Stomach (tissue), 19 donors: ENCODE measurements at places on chromosomes 7 and 10.

DNA sequence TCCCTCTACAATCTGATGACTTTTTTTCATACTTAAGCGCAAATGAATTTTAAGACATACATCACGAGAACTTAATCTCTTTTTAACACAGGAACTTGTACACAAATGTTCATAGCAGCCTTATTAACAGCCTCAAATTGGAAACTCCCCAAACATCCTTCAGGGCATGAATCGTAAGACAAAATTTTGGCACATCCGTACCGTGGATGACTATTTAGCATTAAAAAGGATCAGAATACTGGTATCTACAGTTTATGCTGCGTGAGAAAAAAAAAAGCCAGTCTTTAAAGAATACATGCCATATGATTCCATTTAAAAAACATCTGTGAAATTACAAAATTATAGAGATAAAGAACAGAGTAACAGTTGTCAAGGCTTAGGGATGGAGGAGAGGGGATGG, 46.8 kb downstream of the PDE1C start:
- H3K27me3 ChIP-seq = no peaks in the 10 kb centered on the region
- no peak overlapping the region for H3K27ac ChIP-seq
- no peaks in the 10 kb centered on the region for H3K36me3 ChIP-seq
- H3K4me3 ChIP-seq = no peak overlapping the region
- no peaks in the 10 kb centered on the region for H3K4me1 ChIP-seq
- DNase-seq = peak; percentile 38

DNA sequence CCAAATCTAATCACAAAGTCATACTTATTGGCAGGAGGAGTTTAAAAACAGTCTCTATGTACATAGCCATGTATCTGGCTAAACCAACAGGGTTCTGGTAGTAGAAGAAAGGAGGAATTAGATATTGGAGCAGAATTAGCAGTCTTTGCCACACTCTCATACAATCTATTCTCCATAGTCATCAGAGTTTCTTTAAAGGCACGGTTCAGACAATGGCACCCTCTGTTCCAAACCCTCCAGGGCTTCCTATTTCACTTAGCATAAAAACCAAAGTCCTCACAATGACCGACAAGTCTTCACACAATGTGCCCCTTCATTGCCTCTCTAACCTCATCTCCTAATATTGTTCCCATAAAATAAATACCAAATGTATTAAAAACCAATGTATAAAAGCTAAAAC, 12.7 kb downstream of the ZNF438 start:
- no peak overlapping the region for H3K27ac ChIP-seq
- H3K4me3 ChIP-seq = no peak overlapping the region
- H3K4me1 ChIP-seq = peaks cover 44% of the 10 kb centered on the region
- H3K36me3 ChIP-seq = no peaks in the 10 kb centered on the region

- no peaks in the 10 kb centered on the region for H3K27me3 ChIP-seq
- no peak for DNase-seq
- no peak overlapping the region for H3K4me3 ChIP-seq
Observed at GRCh38 chr10:23362069-23362830, 17.7 kb upstream of the C10orf67 start.

GRCh38 chr7:42473099-42473498, 236.1 kb upstream of the GLI3 start:
- no peak overlapping the region for H3K4me3 ChIP-seq
- no peaks in the 10 kb centered on the region for H3K4me1 ChIP-seq
- H3K36me3 ChIP-seq = no peaks in the 10 kb centered on the region
- DNase-seq = no peak
- H3K27ac ChIP-seq = no peak overlapping the region

DNA sequence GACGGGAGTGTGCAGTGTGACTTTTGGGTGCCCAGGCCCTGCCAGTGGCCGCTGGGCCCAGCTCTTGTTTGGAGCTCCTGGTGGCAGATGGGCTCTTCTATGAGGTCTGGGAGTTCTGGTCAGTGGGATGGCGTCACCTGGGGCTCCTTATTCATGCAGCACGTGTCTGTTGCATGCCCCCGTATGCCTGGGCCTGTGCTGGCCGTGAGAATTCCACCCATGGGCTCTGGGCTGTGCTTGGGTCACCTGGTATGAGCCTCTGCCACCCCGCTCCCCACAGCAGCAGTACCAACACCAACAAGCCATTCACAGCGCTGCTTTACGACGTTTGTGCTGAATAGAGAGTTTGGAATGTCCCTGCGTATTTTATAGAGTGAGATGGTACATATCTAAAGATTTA, 27.1 kb downstream of the INPP5A start:
- H3K36me3 ChIP-seq = no peaks in the 10 kb centered on the region
- H3K4me3 ChIP-seq = no peak overlapping the region
- H3K4me1 ChIP-seq = peaks cover 5% of the 10 kb centered on the region
- no peak for DNase-seq
- H3K27ac ChIP-seq = no peak overlapping the region
